NCI-H2081 (cell line): ENCODE measurements at places on chromosomes 13 and 19.

GRCh38 chr19:28498404-28498976 is 714.5 kb downstream of the UQCRFS1 start:
- DNase-seq: no peak

- no peak for DNase-seq
These were observed 28.9 kb upstream of the KPNA3 start for GRCh38 chr13:49821216-49822009.

DNA sequence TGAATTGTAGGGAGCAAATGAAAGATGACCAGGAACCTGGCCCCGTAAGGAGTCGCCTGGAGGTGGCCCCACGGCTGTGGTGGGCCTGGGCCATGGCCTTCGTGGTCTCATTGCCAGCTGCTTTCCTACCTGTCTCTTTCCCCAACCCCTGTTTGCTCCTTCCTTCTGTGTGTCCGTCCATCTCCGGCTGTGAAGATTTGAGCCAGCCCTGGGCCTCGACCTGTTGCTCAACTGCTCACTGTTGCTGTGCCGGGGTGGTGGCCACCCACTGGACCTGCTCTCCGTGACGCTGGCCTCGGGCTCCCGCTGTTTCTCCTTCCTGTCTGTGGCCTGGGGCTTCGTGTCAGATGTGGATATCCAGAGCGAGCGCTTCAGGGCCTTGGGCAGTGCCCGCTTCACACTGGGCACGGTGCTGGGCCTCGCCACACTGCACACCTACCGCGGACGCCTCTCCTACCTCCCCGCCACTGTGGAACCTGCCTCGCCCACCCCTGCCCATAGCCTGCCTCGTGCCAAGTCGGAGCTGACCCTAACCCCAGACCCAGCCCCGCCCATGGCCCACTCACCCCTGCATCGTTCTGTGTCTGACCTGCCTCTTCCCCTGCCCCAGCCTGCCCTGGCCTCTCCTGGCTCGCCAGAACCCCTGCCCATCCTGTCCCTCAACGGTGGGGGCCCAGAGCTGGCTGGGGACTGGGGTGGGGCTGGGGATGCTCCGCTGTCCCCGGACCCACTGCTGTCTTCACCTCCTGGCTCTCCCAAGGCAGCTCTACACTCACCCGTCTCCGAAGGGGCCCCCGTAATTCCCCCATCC is 8.5 kb downstream of the DBP start:
- DNase-seq: no peak

- DNase-seq: peak; percentile 65
These were observed 238.4 kb downstream of the ITGBL1 start for GRCh38 chr13:101690871-101691270.

DNA sequence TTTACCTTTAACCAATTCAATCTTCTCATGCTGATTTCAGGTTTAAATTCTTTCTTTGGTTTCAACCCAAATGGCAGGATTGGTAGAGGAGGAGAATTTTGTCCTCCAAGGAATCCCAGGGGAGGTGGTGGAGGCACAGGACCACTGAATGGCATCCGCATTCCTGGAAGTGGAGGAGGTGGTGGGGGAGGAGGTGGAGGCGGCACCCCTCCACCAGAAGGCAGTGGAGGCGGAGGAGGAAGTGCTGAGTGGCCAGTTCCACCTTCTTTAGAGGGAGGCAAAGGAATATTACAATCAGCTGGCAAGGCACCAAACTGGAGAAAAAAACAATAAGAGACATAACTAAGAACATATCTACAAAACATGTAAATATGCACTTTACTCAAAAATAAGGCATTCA is 192.9 kb downstream of the DIAPH3 start:
- no peak for DNase-seq

DNA sequence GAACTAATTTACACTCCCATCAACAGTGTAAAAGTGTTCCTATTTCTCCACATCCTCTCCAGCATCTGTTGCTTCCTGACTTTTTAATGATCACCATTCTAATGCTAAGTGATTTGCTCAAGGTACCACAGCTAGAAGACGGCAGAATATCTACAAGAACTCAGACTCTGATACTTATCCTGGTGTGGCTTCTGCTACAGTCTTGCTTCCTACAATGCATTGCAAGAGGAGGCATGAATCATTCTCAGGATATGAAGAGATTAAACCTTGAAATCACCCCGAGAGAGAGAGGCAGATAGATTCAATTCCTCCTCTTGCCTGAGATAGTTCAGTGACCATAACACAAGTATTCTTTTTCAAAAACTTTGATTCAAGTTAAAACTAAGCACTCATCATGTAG is 306.4 kb downstream of the TBC1D4 start:
- no peak for DNase-seq

DNA sequence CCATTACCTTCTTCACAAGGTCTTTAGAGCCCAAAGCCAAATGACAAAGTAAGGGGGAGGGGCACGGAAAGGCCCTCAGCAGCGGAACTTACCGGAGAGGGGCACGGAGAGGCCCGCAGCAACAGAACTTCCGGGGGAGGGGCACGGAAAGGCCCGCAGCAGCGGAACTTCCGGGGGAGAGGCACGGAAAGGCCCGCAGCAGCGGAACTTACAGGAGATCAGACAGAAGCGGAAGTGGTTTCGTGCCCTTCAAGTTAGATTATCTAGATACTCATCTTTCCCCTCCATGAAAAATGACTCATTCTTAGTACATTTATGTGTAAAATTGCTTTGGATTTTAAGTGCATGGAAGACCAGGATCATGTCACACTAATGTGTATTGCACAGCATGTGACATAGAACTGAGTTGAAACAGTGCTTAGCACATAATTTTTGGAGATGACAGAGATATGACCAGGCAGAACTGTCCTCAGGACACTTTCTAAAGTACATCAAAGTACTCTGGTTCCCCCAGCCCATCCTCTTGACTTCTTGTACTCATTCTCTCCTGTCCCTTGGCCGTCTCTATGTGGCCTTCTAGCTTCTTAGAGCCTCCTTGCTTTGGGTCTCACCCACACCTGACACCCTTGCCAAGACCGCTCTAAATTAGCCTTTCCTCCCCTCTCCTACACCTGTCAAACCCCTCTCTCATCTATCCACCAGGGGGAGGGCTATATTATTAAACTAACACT is 25.7 kb upstream of the TPTE2 start:
- no peak for DNase-seq

GRCh38 chr13:48654511-48654910 is 782 bp downstream of the CYSLTR2 start:
- no peak for DNase-seq
